ENCODE measurements at places on chromosomes 6 and 20.

GRCh38 chr6:161292145-161292544, 18.3 kb upstream of the AGPAT4 start:
- no peak for DNase-seq

GRCh38 chr6:116307001-116307400, 27.3 kb upstream of the TSPYL1 start:
- DNase-seq = no peak

- DNase-seq = no peak
Measured at GRCh38 chr20:59004493-59004762, 2.6 kb downstream of the CTSZ start.

DNA sequence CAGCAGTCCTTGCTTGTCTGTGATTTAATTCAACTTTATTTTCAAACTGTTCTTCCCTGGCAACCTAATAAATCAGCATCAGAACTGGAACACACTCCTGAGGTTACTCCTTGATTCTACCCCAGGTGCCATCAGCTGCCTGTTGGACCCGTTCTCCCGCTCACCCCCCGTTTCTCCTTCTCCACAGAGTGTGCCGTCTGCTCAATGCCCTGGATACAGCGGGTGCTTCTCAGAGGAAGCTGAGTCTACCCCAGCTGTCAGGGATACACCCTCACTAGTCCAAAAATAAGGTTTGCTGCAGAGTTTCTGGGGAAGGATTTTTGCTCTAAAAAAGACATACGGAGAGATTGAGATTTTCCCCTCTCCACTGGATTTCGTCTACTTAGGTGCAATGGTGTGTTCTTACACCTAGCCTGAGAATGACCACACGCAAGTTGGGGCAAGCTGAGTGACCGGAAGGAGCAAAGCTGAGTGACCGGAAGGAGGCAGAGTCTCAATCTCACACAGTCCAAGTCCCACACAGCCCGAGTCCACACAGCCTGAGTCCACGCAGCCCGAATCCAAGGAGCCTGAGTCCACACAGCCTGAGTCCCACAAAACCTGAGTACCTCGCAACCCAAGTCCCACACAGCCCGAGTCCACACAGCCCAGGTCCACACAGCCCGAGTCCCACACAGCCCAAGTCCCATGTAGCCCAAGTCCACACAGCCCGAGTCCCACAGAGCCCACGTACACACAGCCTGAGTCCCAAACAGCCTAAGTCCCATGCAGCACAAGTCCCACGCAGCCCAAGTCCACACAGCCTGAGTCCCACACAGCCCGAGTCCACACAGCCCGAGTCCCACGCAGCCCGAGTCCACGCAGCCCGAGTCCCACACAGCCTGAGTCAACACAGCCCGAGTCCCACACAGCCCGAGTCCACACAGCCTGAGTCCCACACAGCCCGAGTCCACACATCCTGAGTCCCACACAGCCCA, 58.6 kb upstream of the DACT2 start:
- DNase-seq = no peak

GRCh38 chr6:157747370-157747769, 75.7 kb upstream of the SNX9 start:
- no peak for DNase-seq

DNA sequence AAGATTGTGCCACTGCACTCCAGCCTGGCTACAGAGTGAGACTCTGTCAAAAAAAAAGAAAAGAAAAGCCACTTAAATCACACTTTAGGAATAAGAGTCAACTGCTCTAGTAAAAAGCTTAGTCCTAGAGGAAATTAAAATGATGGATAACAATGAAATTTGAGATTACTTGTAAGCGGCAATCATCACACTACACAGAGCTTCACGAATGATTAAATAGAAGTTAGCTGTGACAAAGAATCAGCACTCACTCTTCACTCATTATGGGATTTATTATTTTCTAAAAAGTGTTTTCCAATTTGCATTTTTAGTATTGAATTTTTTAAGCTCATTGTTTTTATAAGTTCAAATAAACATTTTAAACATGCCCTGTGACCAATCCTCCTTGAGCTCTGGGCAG, 718.0 kb downstream of the UTRN start:
- no peak for DNase-seq

DNA sequence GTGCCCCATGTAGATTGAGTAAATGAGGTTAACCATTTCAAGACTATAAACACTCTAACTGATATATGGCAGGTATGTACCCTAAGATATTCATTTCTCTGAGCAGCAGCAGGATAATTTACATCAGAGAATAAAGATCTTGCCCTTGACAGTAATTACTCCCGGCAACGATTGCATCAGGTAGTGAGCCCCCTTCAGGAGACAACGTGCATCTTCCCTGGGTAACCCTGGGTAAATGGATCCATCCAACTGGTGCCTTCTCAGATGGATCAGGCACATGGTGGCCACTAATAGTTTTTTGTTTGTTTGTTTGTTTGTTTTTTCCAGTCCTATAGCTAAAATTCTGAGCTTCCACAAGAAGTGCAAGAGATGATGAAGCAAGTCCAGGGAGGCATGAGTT, 469.4 kb upstream of the SLC35B3 start:
- no peak for DNase-seq

DNA sequence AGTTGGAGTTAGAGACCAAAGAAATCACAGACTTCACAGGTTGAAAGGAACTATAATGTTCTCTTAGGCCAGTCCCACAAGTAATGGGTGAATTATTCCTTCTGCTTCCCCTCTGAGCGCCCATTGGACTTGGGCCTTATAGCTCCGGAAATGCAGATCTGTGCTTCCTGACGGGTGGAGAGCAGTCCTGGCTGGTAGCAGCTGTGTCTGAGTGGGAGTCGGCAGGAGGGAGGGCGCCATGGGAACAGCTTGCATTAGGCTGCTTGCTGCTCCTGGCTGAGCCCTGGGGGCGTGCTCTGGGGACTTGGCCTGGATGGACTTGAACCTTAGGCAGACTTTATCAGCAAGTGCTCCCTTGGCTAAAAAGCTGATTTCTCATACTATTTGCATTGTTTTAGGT, 18.4 kb upstream of the NUP153 start:
- DNase-seq = peak; percentile 54

GRCh38 chr6:48983377-48983776, 479.7 kb downstream of the MMUT start:
- DNase-seq = no peak

- DNase-seq = no peak
Measured at GRCh38 chr6:126570507-126570906, 230.6 kb downstream of the CENPW start.

DNA sequence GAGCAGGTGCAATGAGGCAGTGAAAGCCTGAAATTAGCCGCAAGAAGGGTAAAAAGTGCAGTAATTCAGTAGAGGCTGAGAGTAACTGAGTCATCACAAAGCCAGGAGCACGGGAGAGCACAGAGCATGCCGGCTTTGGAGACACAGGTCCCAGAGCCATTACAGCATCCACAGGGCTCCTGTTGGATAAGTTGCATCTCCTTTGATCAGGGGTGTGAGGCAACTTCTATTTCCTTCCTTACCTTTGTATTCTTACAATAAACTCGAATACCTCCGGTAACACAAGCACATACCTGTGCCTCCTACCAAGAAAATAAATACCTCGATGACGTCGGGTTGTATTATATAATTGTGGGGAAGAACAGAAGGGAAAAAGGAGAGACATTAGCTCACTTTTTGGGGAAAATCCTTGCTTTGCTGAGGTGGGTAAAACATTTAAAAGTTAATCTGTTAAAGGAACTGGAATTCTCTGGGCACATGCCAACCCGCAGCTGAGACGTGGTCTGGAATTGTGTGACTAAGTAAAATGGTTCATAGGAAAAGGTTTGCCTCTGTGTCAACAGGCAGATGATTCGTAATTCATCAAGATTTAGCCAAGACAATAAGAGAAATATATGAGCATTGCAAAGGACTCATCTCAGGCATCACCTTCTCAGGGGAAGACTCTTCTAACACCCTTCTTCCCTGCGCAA, 360.7 kb upstream of the ZFP64 start:
- DNase-seq = peak; percentile 38

DNA sequence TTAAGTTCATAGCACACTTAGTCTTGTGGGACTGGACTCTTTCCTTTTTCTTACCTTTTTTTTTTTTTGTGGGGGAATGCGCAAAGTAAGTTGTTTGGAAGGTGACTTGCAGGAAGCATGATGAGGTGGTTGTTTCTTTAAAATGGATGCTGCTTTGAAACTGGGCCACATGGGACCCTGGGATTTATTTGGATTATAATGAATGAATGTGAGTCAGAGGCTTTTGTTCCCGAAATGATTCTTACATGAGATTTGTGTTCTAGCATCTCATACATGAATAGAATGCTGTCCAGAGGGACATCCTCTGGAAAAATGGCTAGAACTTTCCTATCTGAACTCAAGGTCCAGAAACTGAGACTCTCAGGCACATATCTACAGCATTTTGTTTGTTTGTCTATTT, 236.6 kb upstream of the RNF24 start:
- DNase-seq = no peak

GRCh38 chr6:110233770-110234374, 53.6 kb downstream of the CDC40 start:
- no peak for DNase-seq

DNA sequence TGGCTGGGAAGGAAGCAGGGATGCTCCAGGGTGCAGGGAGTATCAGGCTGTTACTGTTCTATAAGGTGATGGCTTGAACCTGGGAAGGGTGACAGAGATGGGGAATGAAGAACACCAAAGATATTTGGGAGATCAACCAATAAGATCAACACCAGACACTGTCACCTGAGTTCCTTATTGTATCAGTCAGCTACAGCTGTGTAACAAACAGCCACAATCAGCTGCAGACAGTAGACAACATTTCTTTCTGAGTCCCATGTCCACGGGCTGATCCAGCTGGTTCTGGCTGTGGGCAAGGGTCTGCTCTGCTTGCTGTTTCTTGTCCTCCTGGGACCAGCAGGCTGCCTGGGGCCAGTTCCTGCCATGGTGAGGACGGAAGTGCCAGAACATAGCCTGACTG, 31.3 kb upstream of the SLCO4A1 start:
- no peak for DNase-seq

DNA sequence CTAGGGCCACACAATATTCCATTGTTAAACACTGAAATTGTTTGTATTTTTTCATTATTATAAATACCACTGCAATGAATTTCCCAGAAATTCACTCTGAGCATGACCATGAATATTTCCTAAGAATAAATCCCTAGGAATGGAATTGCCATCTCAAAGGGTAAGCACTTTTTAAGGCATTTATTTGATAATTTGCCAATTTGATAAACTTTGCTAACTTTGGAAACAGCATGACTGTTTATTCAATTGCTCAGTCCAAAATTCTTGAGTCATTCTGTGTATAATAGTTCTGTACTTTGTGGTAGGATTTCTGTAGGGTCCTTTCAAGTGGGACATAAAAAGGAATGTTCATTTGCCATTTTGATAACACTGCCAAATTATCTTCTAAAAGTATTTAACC, 44.2 kb upstream of the TOX2 start:
- DNase-seq = no peak

DNA sequence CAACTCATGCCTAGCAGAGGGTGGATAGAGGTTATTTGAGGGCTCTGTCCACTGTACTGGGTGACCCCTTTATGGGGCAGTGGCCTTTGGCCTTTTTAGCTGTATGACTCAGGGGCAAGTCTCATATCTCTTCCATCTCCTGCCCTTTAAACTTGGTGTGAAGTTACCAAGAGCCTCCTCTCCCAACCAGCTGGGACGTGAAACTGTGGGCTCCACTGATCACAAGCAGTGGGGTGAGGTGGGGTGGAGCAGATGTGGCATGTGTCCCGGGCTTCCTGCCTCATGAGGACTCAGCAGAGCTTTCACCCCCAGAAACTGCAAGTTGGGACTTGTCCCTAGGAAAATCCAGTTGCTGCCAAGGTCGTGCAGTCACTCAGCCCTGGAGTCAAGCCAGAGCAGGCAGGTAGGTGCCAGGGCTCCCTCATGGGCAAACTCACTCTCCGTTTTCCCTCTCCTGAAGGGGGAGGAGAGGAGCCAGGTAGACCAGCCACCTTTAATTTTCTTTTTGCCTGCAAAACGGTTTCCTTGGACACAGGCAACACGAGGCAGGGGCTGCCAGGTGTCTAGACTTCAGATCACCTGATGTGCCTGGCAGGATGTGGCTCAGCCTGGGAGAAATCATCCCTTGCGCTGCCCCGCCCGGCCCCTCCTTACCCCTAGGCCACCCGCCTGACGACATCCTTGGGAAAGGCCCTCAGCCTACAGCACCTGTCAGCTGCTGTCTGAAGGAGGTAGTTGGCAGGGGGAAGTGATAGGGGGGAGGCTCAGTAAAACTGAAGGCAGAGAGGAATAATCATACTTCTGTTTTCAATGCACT, 4.0 kb downstream of the CDKN1A start:
- no peak for DNase-seq

DNA sequence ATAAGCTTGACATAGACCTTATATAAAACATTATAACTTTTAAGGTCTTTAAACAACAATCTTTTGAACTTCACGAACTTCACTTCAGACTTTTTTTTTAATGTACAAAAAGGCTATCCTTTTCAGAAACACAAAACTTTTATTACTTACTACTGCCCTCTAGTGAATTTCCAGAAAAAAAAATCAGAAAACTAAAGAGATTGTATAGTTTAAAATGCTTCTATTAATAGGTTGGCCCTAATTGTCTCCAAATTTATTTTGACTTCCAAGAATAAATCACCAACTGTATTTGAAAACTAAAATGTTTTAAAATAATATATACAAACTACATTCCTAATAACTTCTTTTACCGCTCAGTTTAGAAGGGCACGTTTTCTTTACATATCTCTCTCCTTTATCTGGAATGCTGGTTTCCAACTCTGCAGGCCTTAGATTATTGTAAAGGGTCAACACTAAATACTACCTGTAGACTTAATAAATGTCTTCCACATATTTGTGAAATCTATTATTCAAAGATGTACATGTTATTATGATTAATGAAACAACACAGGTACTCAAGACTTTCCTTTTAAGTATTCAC, 66.8 kb downstream of the LMBRD1 start:
- DNase-seq = peak; percentile 2

- DNase-seq = no peak
Measured at GRCh38 chr6:130932921-130933320, 105.7 kb downstream of the SMLR1 start.

- DNase-seq = no peak
Measured at GRCh38 chr20:14341801-14342200, 4.4 kb upstream of the FLRT3 start.

- no peak for DNase-seq
Measured at GRCh38 chr20:57243480-57244220, 22.8 kb downstream of the BMP7 start.

DNA sequence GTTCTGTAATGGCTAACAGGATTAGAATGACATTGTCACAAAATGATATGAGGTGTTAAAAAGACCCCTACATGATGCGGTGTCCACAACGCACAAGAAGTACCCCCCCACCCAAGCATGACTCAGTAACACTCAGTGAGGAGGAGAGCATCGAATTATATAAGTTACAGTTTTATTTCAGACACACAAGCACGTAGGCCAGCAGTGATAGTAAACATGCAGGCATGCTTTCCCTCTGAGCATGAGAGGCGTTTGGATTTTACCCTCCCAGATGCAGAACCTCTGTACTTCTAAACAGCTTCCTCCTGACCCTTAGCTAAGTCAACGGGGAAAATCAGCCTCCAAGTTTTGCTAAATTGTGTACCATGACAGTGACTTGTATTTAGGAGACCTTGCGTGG, 23.9 kb downstream of the GNAS start:
- no peak for DNase-seq
